CD4-positive, alpha-beta T cell treated with Interleukin-15 for 1 hour (primary cell): ENCODE measurements at places on chromosomes 5 and 9.

DNA sequence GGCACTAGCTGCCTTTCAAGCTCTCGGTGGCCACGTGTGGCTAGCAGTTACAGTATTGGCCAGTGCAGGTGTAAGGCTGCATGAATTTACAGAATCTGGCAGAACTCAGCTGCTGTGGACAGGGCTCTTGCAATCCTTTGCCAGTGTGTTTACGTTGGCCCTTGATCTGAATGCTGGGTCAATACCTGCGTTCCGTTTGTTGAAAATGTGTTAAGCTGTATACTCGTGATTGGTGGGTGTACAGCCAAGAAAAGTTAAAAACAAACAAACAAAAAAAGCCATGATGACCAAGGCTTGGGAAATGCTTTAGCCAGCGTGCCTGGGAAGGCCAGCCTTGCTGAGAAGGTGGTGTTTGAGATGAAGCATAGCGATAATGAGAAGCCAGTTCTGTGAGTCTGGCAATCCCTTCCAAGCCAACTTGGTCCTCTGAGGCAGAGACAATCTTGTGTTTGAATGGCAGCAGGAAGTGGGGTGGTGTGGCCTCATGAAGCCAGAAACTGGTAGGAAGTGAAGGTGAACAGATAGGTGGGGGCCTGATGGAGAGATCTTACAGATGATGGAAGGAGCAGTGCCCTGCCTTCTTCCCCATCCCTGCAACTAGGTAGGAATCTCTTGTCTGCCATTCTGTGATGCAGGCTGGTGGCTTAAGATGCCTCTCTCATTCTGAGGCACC is 820 bp upstream of the CFAP90 start:
- DNase-seq, result no peak

GRCh38 chr9:86649913-86650312 is 295.7 kb upstream of the TUT7 start:
- DNase-seq, result no peak

GRCh38 chr5:25862276-25862675 is 1176.1 kb downstream of the CDH9 start:
- no peak for DNase-seq

DNA sequence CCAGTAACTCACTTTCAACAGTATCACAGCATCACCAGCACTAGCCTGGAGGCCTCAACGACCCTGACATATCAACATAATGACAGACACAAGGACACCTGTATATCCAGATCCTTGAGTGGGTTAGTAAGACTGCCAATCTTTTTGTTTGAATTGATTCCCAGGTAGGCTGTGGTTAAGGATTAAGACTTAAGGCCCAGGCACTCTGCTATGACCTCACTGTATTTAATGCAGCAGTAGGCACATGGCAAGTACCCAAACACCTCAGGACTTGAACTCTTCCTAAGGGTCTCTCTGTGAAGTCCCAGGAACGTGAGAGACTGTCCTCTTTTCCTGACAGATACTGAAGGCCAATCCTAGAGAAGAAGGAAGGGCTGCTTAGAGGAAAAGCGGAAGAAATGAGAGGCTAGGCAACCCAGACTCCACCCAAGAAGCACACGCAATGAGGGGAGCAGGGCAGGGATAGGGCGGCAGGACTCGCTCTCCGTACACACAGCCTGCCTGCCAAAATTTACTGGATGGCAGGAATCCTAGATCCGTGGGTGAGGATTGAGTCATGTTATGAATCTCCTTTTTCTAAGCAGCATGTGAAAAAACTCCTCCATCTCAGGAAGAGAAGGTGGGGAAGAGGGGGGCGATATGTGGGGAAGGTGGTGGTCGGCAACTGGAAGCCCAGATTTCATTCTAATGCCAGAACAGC is 93.4 kb downstream of the SIL1 start:
- DNase-seq, result no peak

- DNase-seq, result no peak
These were observed 15.7 kb downstream of the KIAA1958 start for GRCh38 chr9:112502175-112502946.

GRCh38 chr5:180470966-180471582 is 23.1 kb upstream of the CNOT6 start:
- peak; percentile 41 for DNase-seq

- no peak for DNase-seq
These were observed 3.3 kb downstream of the OLFML2A start for GRCh38 chr9:124780060-124780756.

- no peak for DNase-seq
These were observed 51.0 kb downstream of the GNAQ start for GRCh38 chr9:77980622-77981021.

DNA sequence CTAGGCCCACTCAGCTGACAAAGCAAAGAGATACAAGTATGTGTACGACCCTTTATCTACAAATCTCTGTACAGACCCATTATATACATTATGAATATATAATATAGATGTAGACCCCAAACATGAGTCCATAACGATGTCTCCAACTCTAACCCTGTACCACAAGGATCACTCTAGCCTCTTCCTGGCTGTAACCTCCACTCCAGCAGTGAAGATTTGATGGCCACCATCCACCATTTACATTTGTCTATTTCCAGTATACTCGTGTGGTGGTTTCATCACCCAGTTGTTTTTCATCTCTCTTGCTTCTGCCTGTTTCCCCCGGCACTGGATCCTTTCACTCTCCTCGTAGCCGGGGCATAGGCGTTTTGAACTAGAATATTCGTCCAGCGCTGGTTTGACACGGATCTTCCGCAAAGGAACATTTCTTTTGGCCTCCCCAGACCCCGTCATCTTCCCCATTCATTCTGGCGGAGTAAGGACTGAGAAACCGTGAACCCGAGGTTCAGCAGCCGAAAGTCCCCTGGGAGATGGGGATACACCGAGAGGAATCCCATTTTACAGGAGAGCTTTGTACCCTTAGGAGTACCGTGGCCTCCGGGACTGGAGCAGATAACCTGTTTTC is 828 bp upstream of the TRIO start:
- DNase-seq, result no peak

DNA sequence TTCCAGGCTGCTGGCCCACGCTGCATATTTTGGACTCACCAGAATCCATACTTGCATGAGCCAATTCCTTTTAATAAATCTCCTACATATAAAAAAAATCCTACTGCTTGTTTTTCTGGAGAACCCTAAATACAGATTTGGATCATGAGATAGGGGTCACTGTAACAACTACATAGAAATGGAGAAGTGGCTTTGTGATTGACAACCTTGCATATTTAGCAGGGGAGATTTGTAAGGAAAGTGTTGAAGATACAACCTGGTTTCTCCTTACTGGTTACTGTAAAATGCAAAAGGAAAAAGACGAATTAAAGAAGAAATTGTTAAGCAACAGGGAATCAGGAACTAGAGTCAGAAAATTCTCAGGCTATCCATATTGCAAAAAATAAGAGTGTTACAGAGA is 74.8 kb downstream of the HABP4 start:
- DNase-seq, result no peak

DNA sequence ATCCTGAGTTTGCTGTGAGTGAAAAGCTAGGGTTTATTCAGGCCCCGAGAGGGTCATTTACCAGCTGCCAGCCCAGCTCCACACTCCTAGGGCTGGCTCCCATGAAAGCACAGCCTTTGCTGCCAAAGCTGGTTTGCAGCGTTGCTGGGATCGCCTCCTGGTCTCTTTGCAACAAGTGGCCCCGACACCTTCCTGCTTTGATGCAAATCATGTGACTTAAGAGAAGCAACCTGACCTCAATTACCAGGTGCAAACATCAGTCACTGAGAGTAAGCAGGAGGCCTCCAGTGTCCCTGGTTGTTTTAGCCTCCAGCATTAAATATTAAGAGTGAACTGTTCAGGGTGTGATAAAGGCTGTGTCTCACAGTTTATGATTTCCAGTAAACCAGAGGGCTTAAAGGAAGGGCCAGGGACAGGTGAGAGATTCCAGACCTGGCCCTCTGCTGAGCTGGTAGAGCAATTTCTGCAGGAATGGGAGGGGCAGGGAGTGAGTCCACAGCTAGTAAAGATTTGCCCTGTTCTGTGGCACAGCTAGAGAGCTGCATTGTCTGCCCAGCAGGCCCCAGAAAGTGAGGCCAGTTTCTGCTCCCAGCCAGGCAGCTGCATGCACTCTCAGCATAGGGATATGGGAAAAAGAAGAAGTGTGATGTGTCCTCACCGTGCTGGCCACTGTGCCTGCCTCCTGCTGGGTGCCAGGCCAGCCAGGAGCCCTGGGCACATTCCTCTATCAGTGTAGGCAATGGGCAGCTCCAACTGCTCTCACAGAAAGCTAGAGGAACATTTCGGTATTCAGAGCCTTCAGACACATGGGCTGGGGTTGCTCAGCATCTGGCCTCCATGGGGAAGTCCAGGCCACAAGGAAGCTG is 58.0 kb downstream of the SLC22A5 start:
- DNase-seq, result peak; percentile 70
